ENCODE measurements at places on chromosomes 3 and 15.

DNA sequence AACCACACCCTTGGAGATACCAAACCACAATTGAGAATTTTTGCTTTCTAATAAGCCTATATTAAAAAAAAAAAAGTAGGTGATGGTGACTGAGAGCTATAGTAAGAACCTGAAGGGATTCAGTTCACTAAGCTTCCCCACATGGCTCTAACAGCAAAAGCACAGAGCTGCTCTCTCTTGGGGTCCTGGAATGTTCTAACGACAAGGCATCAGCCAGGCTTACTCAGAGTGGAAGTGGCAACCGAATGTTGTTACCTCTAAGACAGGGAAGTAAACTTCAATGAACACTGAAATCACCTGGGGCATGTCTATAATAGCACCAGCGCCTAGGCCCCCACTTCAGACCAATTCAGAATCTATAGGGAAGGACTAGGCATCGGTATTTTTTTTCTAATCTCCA lies 397.7 kb downstream of the MAGI1 start:
- no peak for DNase-seq

DNA sequence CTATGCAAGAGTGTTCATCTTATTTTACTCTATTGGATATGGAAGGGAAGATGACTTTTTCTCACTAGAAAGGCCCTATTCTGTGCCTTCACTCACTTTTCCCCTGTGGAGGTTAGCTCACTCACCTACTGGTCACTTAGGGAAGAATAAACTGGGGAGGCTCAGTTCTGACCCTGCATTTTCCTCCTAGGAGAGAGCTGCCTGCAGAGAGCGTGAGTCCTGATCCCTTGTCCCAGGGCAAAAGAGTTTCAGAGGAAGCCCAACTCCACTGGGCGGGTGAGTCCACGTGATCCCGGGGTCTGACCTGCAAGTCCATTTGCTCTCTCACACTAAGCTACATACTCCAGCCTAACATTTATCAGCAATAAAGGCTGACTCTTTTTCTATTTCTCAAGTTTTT lies 8.4 kb downstream of the MORC1 start:
- no peak for DNase-seq

DNA sequence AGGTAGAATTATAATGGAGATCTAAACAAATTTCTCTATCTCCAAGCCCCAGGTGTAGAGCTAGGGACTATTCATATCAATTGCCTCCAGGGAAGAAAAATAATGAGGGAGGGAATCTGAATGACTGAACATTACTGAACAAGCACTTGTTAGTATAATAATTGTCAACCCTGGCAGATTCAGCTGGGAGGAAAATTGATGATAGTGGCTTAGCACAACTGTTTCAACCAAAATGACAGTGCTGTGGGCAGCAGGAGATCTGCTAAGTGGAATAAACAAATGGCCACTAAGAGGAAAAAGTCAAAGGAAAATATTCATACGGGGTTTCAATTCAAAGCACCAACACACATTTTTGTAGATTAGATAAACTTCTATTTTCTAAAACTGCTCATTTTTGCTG lies 294.9 kb upstream of the ZNF385D start:
- DNase-seq: no peak

DNA sequence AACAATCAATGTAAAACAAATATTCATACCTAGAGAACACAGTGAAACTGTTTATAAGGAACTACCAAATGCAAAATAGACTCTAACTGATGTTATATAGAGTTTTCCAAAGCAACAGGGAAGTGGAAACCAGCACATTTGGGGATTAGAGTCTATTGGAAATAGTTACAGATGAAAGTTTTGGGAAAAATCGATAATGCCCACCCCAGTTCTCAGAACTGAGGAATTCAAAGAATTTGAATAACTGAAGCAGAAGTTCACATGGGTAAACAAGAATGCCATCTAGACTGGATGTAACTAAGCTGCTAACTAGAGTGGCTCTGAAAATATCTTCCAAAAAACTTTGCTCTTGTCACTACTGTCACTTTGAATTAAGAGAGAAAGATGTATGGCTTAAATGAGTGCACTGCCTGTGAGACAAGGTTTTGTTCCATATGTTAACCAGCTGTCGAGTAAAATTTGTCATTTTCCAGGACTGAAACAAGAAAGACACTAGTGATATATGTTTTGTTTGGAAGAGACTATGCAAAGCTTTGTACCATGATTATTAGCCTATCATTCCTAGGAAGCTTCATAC lies 9.2 kb upstream of the DENND4A start:
- DNase-seq: no peak

GRCh38 chr3:20811631-20812030 lies 625.6 kb upstream of the SGO1 start:
- no peak for DNase-seq

GRCh38 chr15:77034695-77035489 lies 36.0 kb downstream of the TSPAN3 start:
- DNase-seq: peak; percentile 54

- DNase-seq: no peak
Measured at GRCh38 chr3:76866729-76867408, 173.0 kb upstream of the ROBO2 start.

- no peak for DNase-seq
Measured at GRCh38 chr3:154779571-154779970, 300.5 kb upstream of the MME start.

GRCh38 chr3:46664188-46664970 lies 29.1 kb downstream of the ALS2CL start:
- no peak for DNase-seq

All from activated CD8-positive, alpha-beta memory T cell treated with anti-CD3 and anti-CD28 coated beads, Interleukin-2, amount 50 U/mL, for 4 hours (primary cell).